Suprapubic skin (tissue), 4 donors: ENCODE measurements at places on chromosomes 12 and 14.

DNA sequence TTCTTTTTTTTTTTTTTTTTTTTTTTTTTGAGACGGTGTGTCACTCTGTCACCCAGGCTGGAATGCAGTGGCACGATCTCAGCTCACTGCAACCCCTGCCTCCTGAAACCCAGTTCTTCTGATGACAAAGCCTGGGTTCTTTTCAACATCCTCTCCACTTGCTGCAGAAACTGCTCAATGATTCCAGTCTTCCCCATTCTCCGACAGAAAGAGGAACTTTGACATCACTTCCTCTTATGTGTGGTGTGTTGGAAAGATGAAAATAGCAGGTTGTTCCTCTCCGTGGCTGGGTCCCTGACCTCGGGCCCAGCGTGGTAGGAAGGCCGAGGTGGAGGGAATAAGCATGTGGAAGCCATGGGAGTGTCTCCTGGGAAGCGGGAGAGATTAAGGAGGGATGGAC, 198.4 kb downstream of the PHETA1 start:
- no peak for DNase-seq

DNA sequence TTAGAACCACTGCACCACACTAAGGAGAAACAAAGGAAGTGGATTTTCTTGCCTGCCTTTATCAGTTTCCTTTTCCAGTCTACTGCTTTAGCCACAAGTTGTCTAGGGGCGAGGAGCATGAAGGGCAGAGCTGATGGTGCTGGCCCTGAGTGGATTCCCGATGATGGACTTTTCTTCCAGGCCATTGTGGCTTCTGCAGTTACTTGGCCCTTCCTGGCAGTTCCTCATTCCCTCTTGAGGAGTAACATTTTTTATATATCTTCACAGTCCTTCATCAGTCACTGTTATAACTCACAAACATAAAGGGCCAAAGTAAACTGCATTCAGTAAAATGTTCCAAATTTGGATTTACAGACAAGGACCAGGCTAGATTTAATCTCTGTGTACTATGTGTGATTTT, 61.2 kb upstream of the SRSF5 start:
- no peak for DNase-seq

DNA sequence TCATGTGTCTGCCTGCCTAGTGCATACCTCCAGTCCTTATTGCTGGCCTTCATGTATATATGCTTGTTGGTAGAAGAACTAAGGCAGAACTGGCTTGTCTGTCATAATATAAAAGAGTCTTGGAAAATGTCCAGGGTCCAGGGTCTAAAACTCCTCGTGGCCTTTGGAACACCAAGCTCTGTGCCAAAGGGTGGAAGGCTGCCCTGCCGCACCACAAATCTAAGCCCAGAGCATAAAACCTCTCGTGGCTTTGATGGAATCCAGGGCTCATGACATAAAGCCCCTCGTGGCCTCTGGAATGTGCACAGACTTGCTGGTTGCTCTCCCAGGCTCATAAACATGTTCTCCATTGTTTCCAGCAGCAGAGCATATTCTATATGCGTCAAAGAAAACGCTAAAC, 107.9 kb downstream of the BBS10 start:
- no peak for DNase-seq

GRCh38 chr14:81561084-81561775, 27.6 kb upstream of the SEL1L start:
- no peak for DNase-seq

- no peak for DNase-seq
These were observed 61.7 kb downstream of the RALGAPA1 start for GRCh38 chr14:35747379-35747778.

DNA sequence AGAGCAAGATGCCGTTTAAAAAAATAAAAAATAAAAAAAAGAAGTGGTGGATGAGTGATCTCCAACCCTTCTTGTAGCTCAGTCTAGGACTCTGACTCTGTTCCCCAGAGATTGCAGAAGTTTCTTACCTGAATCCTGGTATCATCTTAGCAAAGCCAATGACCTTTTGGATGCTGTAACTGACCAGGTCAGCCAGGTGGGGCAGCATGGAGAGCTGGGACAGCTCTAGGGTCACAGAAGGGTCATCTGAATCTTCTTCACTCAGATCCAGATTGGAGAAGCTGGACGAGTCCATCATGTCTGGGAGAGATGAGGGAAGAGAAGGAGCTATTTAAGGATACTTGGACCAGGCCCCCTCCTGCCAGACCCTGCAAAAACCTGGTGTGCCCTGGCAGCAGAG, 35.8 kb upstream of the HDAC7 start:
- no peak for DNase-seq

GRCh38 chr12:31845613-31846322, 113.4 kb upstream of the RESF1 start:
- no peak for DNase-seq

- no peak for DNase-seq
These were observed 30.7 kb upstream of the BCL7A start for GRCh38 chr12:121990692-121991603.

DNA sequence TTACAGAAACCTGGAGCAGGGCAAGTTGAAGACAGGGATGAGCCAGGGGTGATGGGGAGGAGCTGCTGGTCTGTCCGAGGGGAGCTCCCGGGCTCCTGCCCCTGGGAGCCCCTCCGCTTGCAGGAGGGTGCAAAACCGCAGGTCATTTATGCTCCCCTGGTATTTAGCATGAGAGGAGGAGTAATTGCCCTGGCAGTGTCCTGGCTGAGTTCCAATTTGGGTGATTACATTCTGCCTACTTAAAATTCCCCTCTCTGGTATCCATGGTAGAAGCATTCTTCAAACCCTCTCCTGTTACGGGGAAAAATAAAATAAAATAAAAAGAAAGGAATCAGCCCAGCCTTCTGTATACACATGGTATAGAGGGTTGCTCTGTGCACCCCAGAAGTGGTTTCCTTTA, 61.7 kb upstream of the VRK1 start:
- no peak for DNase-seq

DNA sequence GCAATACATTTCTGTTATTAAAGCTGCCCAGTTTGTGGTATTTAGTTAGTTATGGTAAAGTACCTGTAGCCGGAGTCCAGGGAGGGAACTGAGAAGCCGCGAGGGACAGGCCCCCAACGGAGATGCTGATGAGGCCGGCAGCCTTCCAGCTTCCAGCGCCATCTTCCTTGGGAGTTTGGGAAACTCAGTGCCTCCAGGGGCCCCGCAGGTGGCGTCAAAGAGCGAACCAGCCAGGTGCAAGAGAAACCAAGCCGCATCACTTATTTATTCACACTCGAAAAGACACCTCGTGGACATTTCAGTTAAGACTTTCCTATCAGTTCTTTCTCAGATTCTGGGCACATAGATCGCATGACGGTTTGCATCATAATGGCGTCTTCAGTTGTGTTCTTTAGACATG, 216.6 kb downstream of the GLT1D1 start:
- no peak for DNase-seq

DNA sequence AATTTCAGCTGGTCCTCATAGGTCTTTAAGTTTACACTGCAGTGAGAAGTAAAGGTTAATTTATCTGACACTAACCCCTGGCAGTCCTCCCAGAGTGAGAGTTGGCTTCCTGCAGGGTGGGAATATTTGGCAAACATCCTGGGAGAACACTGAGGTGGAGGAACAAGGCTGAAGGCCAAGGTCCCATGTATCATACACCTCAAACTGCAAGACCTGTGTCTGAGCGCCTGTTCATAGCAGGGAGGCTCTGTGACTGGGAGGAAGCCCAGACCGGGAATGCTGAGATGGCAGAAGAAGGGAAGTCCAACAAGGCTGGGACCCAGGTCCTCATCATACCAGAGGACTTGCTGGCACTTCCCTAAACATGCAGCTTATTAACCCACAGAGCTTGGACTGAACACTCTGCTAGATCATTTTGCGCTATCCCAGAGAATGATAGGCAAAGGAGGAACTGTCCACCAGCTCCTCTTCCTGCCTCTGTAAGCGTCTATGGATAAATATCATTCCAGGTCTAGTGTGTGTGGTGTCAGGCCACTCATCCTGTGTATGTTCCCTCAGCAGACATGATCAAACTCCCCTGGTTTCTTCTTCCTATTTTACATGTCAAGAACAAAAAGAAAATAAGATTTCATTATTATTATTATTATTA, 199.6 kb upstream of the CNOT2 start:
- DNase-seq = no peak

DNA sequence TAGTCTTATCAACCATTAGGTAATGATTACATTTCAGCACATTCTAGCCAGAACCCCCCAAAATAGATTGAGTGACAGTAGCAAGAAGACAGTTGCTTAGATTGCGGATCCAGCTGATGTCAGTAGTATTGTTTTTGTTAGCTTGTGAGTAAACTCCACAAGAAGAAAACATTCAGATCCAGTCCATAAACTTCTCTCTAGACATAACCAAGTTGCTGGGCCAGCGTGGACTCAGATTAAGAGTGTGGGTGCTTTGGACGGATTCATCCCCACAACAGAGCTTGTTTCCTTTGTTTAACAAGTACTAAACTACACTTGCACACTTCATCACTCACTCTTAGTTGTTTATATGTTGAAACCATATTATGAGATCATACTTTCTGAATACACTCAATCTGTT, 293.4 kb downstream of the NPAS3 start:
- no peak for DNase-seq

DNA sequence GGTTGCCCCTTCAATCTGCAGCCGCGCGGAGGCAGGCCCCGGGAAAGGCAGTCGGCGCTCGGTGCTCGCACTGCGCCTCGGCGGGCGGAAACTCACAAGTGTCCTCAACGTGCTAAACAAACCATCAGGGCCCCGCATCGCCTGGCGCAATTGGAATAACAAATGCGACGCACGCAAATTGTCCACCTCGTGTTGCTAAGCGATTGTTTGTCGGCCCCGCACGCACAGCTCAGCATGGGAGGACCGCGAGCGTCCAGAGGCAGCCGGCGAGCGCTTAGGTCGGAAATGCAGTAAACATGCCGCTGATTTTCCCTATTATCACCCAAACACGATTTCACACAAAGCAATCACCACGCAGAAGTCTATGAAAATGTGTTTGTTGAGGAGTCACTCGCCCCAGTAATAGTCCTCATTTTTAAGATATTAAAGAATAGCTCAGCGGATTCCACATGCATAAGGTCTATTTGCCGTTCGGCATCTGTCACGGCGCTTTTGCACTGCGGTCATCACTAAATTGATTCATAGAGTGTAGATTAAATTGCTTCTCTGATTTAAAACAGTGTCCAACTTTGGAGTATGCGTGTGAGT, 3.2 kb upstream of the GSC start:
- no peak for DNase-seq

- DNase-seq = no peak
These were observed 7.6 kb upstream of the ZNF410 start for GRCh38 chr14:73879027-73879426.

GRCh38 chr12:111412007-111412829, 6.5 kb downstream of the SH2B3 start:
- DNase-seq = no peak

- no peak for DNase-seq
These were observed 17.9 kb downstream of the RTL1 start for GRCh38 chr14:100885617-100886016.

- no peak for DNase-seq
These were observed 630 bp downstream of the PLEKHH1 start for GRCh38 chr14:67533754-67534085.

DNA sequence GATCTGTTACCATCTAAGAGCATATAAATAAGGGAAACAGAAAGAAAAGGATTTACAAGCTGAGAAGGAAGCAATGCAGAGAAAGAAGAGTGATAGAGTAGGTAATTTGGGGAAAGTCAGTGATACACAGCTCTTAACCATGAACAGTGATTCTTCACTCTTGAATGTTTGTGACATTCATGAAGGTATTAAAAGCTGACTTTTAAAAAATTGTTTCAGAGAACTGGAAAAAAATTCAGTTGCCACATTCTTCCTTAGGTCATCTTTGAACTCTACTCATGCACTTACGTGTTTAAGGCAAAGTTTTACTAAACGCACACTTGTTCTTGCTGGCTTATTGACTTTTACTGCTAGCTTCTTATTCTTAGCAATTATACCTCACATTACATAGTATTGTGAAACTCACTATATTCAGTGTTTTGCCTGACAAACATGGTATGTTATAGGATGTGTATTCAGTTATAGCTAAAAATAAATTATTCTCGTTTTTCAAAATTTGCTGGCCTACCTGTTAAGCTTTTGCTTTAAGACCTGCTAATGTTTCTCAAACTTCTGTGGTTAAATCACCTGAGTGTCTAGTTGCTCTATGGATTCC, 10.9 kb downstream of the HIF1A start:
- DNase-seq = no peak

- no peak for DNase-seq
These were observed 4.5 kb downstream of the HOXC10 start for GRCh38 chr12:53989227-53990113.

DNA sequence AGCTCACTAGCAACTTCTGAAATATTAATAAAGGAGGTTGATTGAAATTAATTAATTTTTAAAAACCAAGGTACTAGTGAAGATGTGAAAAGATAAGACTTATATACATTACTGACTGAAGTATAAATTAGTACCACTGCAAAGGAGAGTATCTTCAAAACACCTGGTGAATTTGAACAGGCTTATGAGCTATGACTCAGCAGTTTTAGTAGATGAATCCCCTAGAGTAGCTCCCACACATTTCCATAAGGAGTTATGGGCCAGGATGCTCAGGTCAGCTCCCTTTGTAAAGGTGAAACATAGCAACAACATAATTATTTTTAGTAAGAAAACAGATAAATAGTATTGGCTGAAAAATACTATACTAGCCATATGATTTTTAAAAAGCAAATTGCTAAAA, 218.6 kb downstream of the SYT1 start:
- DNase-seq = no peak

GRCh38 chr14:104286496-104286895, 148.1 kb downstream of the KIF26A start:
- no peak for DNase-seq

DNA sequence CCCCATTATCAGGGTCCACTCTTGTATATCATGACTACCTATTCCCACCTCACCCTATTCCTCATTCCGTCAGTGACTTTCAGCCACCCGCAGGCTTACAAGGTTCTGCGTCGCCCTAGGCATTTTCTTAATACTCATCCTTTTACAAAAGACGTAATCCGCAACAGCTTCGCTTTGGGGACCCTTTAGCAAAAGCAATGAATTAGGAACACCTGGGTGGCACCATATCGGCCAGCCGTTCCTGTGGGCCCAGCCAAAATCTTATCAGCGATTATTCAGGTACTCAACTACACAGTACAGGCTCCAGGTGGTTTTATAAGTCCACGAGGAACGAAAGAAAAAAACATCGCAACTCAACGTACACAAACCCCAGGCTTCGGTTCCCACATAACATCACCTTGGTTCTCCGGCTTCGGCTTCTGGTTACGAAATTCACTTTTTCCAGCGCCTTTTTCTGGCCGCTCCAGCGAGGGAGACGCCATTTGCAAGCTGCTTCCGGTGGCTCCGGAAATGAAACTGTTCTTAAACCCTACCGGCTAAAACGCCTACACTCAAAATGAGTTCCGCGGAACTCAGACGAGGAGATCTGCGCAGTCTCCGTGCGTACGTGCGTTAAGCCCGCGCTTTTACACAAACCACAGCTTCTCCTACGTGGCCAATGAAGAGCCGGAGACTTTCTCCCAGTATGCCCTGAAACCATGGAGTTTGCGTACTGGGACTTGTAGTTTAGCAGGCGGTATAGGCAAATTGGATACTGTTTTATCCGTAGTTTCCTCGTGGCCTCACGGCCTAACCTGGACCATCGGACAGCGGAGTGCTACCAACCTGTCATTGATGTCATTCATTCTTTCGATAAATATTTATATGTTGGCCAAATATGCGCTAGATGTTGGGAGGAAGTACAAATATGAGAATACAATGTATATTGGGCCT, at the start of gene KRR1:
Gene KRR1 (minus strand): TSS at position 494 of the 933 bp plus-strand sequence. CDS start 12 bp downstream, at position 482.
- peak; percentile 94 for DNase-seq
